ENCODE measurements at places on chromosomes 6 and 20. TPM values are rescaled to one million over a fixed set of nuclear protein-coding genes. Genes with fewer than 3 reads are reported as not detected.

DNA sequence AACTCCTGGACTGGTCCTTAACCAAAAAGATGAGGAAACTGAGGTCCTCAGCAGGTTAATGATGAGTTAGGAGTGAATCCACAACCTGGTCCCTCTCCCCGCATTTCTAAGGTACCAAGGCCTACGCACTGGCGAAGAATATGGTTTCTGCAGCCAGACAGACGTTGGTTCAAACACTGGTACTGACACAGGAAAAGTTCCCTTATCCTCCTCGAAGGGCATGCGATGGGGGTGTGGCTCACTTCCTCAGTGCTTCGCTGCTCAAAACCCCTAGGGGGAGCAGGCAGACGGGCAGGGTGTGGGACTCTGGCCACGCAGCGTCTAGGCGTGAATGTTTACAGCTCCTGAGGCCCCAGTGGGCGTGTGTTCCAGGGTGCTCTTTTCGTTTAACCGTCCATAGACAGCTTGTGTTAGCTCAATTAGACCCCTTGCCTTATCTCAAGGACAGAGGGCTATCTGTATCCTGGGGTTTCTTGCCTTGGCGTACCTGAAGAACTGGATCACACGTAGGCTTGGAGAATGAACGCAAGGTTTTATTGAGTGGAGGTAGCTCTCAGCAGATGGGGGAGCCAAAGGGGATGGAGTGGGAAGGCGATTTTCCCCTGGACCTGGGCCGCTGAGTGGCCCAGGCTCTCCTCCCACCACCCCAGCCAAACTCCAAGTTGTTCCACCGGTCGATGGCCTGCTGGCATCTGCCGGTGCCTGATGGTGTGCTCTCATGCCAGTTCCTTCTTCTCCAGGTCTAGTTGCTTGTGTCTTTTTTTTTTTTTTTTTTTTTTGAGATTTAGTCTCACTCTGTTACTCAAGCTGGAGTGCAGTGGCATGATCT lies 31.8 kb upstream of the PTPN1 start:
- no peaks in the 10 kb centered on the region for H3K36me3 ChIP-seq
- H3K27ac ChIP-seq, result no peak overlapping the region
- no peak for DNase-seq
- peaks cover 11% of the 10 kb centered on the region for H3K4me1 ChIP-seq
- no peaks in the 10 kb centered on the region for H3K27me3 ChIP-seq

GRCh38 chr20:46209930-46210671 lies 92.0 kb downstream of the CD40 start:
- H3K4me1 ChIP-seq, result no peaks in the 10 kb centered on the region
- no peaks in the 10 kb centered on the region for H3K36me3 ChIP-seq
- H3K27me3 ChIP-seq, result peaks cover 8% of the 10 kb centered on the region

DNA sequence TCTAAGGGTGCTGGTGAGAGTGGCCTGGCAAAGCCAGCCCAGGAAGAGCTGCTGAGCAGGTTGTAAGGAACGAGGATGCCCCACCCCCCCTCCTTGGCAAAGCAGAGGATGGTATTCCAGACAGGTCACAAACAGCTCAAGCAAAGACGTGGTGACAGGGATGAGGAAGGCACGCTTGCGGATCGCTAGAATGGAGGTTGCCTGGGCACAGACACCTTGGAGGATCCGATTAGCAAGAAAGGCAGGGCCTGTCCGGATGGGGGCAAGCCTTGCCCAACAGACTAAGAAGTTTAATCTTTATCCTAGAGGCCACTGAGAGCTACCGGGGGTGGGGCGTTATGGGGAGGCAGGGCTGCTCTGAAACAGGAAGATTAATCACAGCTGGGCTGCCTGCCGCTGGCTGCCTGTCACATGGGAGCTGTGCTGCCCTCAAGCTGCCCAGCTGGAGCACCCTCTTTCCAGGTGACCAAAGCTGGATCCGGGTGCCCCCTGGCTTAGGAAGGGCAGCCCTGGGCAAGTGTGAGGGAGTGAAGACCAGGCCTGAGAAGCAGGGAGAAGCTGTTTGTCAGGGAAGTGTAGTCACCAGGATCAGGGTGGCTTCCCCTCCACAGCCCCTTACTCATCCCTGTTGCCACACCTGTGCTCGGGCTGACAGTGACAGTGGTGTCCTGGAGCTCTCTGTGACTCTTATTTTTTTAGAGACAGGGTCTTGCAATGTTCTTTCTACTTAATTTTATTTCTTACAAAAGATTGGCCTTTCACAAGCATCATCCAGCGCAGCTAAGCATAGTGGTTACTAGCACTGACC lies 9.1 kb upstream of the MAPK13 start:
- H3K4me1 ChIP-seq, result peaks cover 12% of the 10 kb centered on the region
- H3K36me3 ChIP-seq, result no peaks in the 10 kb centered on the region
- H3K27ac ChIP-seq, result no peak overlapping the region
- no peak for DNase-seq
- no peak overlapping the region for H3K4me3 ChIP-seq
- H3K27me3 ChIP-seq, result no peaks in the 10 kb centered on the region

GRCh38 chr6:40585223-40585622 lies 1.9 kb downstream of the LRFN2 start:
- H3K4me3 ChIP-seq, result no peak overlapping the region
- H3K36me3 ChIP-seq, result no peaks in the 10 kb centered on the region
- DNase-seq, result no peak
- H3K27ac ChIP-seq, result no peak overlapping the region

DNA sequence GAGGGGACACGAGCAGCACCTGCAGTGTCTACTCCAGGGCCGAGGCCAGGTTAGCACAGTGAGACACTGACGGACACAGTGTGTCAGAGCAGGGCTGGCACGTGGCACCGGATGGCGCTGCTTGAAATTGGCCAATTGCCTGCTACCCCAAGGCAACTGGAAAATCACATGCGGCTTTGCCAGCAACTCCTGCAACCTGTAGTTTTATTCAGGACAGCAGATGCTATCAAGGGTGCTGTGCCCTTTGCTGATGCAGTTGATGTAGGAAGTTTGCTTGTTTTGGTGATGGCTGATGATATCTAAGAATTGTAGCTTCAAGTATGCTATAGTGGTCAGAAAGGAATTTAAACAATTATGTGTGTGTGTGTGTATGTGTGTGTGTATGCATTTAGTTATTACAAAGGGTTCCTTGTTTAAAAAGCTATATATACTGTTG lies 25.9 kb downstream of the RIN2 start:
- H3K4me3 ChIP-seq, result no peak overlapping the region
- H3K4me1 ChIP-seq, result peaks cover 38% of the 10 kb centered on the region
- DNase-seq, result peak; percentile 13
- H3K36me3 ChIP-seq, result no peaks in the 10 kb centered on the region
- H3K27me3 ChIP-seq, result no peaks in the 10 kb centered on the region

DNA sequence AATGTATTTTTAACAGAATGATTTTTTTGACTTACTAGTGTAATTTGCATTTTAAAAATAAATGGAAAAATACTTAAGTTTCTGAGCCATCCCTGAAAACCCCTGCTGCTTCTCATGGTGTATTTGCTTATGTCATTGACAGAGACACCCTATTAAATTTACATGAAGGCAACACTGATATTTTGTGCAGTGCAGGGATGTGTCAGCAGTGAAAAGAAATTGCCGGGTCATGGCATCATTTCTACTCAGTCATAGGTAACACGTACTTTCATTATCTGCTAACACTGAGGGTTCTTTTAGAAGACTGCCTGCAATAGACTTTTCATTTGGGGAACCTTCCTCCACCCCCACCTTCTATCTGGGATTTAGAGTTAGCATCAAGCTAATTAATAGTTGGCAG lies 136.7 kb upstream of the RNF217 start:
- no peak overlapping the region for H3K4me3 ChIP-seq
- no peaks in the 10 kb centered on the region for H3K36me3 ChIP-seq
- no peak overlapping the region for H3K27ac ChIP-seq
- DNase-seq, result no peak
- no peaks in the 10 kb centered on the region for H3K4me1 ChIP-seq

DNA sequence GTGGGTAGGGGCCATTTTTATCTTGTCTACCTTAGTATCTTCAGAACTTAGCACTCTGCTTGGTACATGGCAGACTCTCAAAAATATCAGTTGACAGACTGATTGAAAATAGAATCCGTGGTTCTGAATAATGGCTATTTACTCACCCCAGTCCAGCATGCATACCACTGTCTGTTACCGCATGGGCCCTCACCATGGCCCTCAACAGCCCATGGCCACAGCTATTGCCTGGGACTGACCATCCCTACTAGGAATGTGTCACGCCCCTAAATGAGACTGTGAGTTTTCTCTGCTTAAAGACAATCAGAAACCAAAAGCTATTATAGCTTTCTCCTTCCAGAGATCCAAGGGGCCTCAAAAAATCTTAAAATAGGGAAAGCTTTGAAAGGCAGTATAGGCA lies 207.7 kb downstream of the ATXN1 start:
- H3K4me3 ChIP-seq, result no peak overlapping the region
- DNase-seq, result no peak
- no peaks in the 10 kb centered on the region for H3K36me3 ChIP-seq
- H3K27me3 ChIP-seq, result no peaks in the 10 kb centered on the region
- no peaks in the 10 kb centered on the region for H3K4me1 ChIP-seq

- H3K36me3 ChIP-seq, result no peaks in the 10 kb centered on the region
- no peak for DNase-seq
- H3K27me3 ChIP-seq, result no peaks in the 10 kb centered on the region
- H3K27ac ChIP-seq, result peak overlapping the region; percentile 86
- H3K4me1 ChIP-seq, result peaks cover 14% of the 10 kb centered on the region
These were observed 1.6 kb upstream of the SLC17A5 start for GRCh38 chr6:73655341-73655917.

DNA sequence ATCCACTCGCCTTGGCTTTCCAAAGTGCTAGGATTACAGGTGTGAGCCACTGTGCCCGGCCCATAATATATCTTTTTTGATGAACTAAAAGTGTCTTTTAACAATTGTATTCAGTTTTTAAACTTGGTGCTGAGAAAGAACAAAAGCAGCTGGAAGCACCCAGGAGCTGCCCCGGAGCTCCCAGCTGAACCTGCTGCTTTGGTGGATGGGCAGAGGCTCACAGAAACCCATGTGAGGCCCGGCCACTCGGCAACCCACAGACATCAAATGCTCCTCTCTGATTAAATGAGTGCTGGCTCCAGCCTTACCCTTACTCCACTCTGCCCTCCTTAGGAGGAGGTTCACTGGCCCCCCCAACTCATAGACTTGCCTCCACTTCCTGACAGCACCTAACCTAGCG lies 59.4 kb upstream of the FRMD1 start:
- no peaks in the 10 kb centered on the region for H3K4me1 ChIP-seq
- DNase-seq, result no peak
- H3K27me3 ChIP-seq, result no peaks in the 10 kb centered on the region
- H3K27ac ChIP-seq, result no peak overlapping the region

- H3K36me3 ChIP-seq, result no peaks in the 10 kb centered on the region
- no peak for DNase-seq
- no peak overlapping the region for H3K4me3 ChIP-seq
- no peaks in the 10 kb centered on the region for H3K4me1 ChIP-seq
- H3K27me3 ChIP-seq, result no peaks in the 10 kb centered on the region
These were observed 23.8 kb downstream of the MYT1 start for GRCh38 chr20:64188091-64188490.

GRCh38 chr6:90266905-90267621 lies 29.6 kb downstream of the BACH2 start:
- no peaks in the 10 kb centered on the region for H3K36me3 ChIP-seq
- no peaks in the 10 kb centered on the region for H3K27me3 ChIP-seq

DNA sequence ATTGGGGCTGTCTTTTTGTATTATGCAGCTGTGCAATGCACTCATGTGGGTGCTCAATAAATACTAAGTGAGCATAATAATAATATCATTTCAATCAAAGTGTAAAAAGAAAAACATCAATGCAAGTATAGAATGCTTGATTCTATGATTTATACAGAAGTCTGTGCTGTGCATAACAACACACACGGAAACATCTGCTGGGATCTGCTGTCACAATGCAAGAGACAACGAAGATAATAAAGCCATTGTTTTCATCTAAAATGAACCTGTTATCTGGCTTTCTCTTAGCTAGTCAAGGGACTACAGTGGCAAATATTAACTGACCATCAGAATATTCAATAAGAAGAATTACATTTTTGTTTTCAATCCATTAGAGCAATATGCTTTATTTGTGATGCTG lies 1156.9 kb upstream of the MAP3K7 start:
- no peaks in the 10 kb centered on the region for H3K4me1 ChIP-seq
- no peak for DNase-seq
- H3K27me3 ChIP-seq, result no peaks in the 10 kb centered on the region
- H3K4me3 ChIP-seq, result no peak overlapping the region
- H3K36me3 ChIP-seq, result no peaks in the 10 kb centered on the region

The PGM3 gene
- 28.9 TPM for polyA plus RNA-seq

The VTA1 gene
- polyA plus RNA-seq, result 81.5 TPM

The MEP1A gene
- 0.05 TPM for polyA plus RNA-seq

The DEFB132 gene
- polyA plus RNA-seq, result not detected

The OPRL1 gene
- polyA plus RNA-seq, result 0.25 TPM

The RANBP9 gene
- polyA plus RNA-seq, result 36.7 TPM

The NRM gene
- polyA plus RNA-seq, result 2.7 TPM

The CTAGE9 gene
- not detected for polyA plus RNA-seq

The RIN2 gene
- polyA plus RNA-seq, result 40.1 TPM

The KIF13A gene
- 96.2 TPM for polyA plus RNA-seq

The COL21A1 gene
- polyA plus RNA-seq, result 0.13 TPM

The SLC17A1 gene
- not detected for polyA plus RNA-seq

Data from keratinocyte (primary cell).